ENCODE measurements at places on chromosomes 5 and 9.

DNA sequence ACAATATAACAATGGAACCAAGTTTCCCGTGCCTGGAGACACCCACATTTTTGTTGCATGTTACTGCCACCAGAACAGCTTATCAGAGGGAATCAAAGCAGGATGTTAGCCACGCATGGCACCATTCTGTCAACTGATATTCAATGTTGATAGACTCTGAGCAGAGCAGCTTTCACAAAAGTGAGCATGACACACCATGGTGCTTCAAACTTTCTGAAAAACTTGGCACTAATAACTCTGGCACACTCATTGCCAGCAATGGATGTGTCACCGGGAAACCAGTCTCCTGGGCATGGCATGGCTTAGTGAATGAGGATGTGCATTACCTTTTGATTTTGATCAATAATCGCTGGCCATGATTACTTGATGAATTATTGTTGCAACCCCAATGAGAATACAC, 19.7 kb downstream of the NIPSNAP3B start:
- DNase-seq: no peak

- DNase-seq: no peak
Observed at GRCh38 chr9:15873573-15874177, 320.8 kb downstream of the CCDC171 start.

DNA sequence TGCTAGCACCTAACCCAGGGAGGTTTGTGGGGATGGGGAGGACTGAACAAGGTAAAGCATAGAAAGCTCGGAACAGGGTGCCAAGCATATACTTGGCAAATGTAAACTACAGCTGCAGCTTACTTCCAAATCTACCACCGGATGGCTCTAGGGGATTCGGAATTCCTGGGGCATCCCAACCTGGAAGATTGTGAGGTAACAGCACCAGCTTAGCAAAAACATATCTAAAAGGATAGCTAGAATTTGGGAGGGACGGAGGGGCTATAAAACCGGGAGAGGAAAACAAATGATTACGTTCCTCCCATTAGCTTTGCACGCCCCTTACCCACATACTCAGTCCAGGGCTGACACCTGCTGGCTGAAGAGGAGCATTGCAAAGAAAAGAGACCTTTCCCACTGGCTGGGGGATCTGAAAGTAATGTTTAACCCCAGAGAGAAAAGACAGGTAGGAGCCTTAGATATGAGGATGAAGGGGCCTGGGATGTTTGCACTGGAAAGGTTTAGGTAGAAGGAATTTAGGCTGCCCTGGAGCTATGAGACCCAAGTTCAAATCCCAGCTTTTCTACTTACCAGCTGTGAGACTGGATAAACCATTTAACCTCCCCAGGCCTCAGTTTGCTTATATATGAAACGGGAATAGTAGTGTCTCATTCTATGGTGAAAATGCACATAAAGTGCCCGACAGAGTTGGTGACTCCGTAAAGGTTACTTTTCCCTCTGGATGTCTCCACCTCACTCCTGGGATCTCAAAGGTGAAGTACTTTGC, 73.6 kb downstream of the FAM114A2 start:
- DNase-seq: no peak

DNA sequence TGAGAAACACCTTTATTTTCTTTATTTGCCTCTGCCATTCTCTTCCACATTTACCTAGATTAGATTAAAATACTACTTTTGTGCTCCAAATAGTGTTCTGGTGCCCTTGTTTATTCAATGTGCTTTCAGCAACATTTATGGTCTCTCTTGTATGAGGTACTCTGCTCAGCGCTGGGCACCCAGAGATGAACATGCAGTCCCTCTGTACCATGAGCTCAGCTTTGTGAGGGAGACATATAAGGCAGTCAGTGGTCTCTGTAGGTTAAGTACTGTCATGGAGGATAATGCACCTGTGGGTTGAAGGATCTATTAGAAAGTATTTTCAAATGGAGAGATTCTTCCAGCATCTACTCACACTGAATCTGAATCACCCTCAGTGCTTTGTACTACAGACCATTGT, 176.5 kb downstream of the TAF11L14 start:
- no peak for DNase-seq

- DNase-seq: no peak
Observed at GRCh38 chr9:129235041-129235930, 57.2 kb upstream of the IER5L start.

GRCh38 chr9:4287886-4288588, 11.8 kb downstream of the GLIS3 start:
- DNase-seq: no peak

- no peak for DNase-seq
Observed at GRCh38 chr5:72225741-72226140, 94.3 kb downstream of the MRPS27 start.

- DNase-seq: peak; percentile 8
Observed at GRCh38 chr5:172640822-172641358, at the start of gene NEURL1B. NEURL1B (plus strand) TSS chr5:172641263; CDS start chr5:172641407, 144 bp downstream.

GRCh38 chr5:152907488-152908245, 502.6 kb upstream of the NMUR2 start:
- no peak for DNase-seq

DNA sequence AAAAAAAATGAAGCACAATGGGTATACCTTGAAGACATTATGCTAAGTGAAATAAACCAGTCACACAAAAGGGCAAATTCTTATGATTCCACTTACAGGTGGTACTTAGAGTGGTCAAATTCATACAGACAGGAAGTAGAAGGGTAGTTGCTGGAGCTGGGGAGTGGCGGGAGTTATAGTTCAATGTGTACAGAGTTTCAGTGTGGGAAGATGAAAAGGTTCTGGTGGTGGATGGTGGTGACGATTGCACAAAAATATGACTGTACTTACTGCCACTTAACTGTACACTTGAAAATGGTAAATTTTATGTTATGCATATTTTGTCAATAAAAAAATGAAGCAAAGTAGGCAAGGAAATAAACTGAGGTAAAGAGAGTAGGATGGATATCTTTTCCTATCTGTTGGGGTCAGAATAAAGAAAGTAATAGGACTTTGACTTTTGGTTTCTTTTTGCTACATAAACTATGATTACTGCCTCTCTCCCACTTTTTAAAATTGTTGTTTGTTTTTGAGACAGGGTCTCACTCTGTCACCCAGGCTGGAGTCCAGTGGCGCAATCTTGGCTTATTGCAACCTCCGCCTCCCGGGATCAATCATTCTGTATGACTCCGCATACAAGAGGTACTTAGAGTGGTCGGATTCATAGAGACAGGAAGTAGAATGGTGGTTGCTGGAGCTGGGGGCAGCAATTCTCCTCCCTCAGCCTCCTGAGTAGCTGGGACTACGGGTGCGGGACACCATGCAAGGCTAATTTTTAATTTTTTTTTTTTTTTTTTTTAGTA, 4.0 kb upstream of the PSAT1 start:
- no peak for DNase-seq

DNA sequence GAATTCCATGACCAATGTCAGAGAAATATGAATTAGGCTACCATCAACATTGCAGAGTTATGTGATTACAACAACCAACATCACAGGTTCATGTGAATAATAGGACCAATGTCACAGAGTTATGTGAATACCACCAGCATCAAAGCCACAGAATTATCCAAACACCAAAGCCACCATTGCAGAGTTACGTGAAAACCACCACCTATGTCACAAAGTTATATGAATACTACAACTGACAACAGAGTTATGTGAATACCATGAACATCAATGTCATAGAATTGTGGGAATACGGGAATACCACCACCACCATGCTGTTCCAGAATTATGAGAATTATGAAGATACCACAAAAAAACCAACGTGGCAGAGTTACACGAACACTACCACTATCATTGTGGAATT, 64.8 kb downstream of the SHC3 start:
- no peak for DNase-seq

DNA sequence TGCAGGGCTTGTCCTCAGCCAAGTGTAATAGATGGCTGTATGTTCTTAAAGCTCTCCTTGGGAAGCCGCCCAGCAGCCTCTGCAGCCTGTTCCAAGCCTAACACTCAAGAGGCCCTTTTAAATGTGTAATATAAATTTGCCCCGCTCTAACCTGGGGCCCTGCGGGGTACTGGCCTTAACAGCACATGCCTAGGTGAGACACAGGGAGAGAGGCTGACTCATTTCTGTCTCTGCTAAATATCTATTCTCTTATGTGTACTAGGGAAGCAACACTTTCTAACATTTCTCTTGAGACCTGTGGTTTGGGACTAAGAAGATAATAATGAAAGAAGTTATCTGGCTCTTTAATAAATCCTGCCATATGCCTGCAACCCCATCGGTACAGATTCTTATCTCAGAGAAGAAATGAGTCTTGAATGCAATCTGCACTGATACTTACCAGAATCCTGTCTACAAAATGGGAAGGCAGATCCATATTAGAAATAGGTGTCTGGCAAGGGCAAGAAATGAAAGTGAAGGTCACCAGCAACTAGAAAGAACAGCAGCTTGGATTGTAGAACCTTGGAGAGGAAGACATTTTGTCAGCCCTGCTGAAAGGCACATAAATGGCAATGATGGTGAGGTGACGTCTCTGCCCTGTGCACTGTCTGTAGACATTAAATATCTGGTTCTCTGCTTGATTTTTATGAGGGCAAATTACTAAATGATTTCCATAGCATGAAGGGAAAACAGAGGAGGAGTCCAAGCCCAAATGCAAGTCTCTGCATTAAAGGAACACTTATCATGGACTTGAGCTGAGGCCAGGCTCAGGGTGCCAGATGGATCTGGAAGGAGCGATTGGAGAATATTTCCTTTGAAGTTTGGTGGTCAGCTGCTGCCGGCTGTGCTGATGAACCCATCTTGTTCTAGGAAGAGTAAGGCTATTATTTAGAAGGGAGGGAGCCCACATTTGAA, 14.5 kb upstream of the TGFBI start:
- no peak for DNase-seq

DNA sequence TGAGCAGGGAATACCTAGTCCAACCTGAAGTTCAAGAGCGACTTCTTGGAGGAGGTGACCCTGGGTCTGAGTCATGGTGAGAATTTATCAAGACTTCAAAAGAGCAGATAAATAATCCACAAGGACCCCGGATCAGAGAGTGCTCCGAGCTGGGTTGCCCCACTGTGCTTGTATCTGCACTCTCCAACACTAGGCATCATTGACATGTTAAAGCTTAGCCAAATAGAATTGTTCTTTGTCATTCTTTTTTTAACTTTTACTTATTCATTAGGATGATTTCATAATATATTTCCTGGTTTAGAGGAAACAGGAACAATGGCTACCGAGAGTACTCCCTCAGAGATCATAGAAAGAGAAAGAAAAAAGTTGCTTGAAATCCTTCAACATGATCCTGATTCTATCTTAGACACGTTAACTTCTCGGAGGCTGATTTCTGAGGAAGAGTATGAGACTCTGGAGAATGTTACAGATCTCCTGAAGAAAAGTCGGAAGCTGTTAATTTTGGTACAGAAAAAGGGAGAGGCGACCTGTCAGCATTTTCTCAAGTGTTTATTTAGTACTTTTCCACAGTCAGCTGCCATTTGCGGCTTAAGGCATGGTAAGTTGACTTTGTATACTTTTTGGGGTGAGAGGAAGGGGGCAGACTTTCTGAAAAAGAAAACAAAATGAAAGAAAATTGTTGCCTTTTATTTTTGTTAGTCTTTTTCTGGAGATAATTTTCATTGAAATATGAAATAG, at the start of gene CARD6:
TSS of gene CARD6 (plus strand) at position 300 of the 738 bp plus-strand sequence. CDS start at position 316, 16 bp downstream.
- no peak for DNase-seq

GRCh38 chr9:89879276-89879675, 274.5 kb downstream of the GADD45G start:
- DNase-seq: no peak

DNA sequence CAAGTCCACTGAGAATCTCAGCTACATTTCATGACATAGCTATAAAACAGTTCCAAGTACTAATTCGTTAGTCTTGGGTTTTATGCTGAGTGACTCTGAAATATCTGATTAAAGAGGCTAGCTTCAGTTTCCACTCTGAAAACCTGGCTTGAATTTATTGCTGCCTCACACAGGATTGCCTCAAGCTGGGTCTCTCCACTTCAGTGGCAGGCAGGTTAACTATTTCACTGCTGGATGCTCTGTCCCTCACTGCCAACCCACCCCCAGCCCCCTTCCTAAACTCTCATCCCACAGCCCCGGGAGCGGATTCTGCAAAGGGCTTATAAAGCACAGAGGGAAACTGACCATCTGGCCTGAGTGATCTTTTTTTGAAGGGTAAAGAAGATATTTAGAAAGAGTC, 318.3 kb downstream of the MLLT3 start:
- no peak for DNase-seq

- DNase-seq: no peak
Observed at GRCh38 chr9:38295764-38296163, 96.7 kb upstream of the ALDH1B1 start.

DNA sequence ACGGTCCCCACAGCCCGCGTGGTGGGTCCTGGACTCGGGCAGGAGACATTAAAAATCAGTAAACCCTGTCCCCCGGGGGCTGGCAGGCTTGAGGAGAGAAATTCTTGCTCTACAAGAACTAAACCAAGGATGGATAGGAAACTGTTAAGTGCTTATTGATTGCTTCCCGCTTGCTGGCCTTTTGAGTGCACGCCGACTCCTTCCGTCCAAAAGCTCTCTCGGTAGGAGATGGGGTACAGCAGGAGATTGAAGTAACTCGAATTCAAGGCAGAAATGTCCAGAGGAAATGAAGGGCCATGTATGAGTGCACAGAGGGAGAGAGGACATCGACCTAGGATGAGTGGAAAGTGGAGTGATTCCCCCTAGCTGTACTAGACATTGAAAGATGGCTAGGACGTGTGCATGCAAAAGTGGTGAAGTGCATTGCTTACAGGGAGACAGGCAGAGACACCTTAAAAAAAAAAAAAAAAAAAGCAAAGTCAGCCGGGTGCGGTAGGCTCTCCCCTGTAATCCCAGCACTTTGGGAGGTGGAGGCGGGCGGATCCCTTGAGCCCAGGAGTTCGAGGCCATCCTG, 923 bp downstream of the RECK start:
- no peak for DNase-seq

DNA sequence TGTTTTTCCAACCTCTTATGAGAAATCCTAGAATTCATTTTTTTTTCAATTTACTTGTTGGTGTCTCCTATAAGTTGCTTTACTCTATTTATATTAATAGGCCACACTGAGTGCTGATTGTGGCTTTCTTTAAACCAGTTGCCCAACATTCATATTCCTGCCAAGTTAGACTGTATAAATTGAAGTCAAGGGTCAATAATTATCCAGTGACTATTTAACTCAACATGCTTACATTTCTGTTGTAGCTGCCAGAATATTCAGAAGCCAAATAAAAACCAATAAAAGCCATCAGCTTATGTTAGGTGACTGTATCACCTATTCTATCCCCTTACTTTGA, 169.0 kb downstream of the PTPRD start:
- DNase-seq: no peak

- DNase-seq: no peak
Observed at GRCh38 chr5:174723979-174724483, 351 bp upstream of the MSX2 start.

GRCh38 chr5:80254767-80255430, 949 bp downstream of the SERINC5 start:
- DNase-seq: no peak

GRCh38 chr5:33487236-33487635, 46.5 kb downstream of the TARS1 start:
- no peak for DNase-seq

- no peak for DNase-seq
Observed at GRCh38 chr9:90807006-90807405, 5.4 kb downstream of the SYK start.
